ENCODE measurements at places on chromosomes 11 and 22. TPM values are rescaled to one million over a fixed set of nuclear protein-coding genes. Genes with fewer than 3 reads are reported as not detected.
A peak's percentile ranks its signal among the peaks of the same experiment; 100 is the strongest.

DNA sequence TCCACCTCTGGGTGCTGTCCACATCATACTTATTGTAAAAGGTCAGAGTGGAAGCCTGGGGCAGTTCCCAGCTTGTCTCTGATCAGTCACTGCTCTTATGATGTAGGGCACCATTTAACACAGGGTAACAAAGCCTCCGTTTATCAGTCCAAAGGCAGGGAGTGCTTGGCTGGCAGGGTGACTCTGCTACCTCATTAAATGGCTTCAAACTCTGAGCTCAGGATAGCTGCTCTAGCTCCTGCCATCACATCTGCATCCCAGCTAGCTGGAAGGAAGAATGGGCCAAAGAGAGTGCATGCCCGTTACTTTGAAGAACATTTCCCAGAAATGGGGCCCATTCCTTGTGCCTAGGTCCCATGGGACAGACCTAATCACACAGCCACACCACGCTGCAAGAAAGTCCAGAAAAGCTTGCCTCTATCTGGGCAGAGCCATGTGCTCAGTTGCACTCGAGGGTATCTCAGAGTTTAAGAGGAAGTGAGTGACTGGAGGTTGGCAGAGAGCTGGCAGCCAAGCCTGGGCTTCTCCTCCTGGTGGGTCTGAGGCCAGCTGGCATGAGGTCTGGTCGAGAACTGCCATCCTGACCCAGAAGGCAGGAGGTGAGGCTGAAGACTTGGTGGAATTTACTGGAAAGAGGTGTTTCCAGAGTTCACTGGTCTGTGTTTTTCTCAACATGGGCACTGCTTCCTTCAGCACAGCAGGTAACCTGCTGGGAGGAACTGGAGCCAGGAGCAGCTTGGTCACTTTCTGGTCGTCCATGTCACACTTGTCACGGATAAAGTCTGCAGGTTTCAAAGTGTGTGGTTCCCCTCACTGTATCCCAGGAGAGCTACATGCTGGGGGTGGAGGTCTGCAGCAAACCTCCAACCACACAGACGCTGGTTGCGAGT is 935.7 kb downstream of the BRD1 start:
- no peak for DNase-seq

DNA sequence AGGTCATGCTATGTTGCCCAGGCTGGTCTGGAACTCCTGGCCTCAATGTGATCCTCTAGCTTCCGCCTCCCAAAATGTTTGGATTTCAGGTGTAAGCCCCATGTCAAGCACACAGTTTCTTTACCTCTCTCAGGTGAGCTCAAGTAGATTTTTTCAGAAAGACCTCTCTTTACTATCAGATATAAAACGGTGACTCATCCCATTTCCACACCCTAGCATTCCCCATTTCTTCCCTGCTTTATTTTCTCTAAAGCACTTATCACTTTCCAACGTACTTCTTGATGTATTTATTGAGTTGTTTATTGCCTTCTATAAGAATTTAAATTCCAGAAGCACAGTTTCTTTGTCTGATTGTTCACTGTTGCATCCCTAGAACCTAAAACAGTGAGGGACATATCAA is 3.7 kb downstream of the TSG101 start:
- DNase-seq: no peak

DNA sequence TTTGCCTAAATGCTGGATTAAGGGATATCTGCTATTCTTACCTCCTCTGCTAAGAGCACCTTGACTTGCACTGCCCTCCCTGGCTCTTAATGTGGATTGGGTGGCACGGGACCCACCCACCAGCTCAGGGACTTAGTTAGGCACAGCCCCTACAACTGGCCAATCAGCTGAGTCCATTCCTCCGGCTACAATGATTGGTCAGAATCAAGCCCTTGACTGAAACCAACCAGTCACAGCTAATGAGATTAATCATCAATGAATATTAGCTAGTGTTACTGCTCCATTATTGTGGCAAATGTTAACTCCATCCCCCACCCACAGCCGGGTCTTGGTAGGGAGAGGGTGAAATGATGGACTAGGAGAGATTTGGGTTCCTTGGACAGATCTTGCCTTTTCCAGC is 328.0 kb downstream of the MN1 start:
- no peak for DNase-seq

- DNase-seq: no peak
Observed at GRCh38 chr11:97610854-97611253, 1221.0 kb downstream of the JRKL start.

DNA sequence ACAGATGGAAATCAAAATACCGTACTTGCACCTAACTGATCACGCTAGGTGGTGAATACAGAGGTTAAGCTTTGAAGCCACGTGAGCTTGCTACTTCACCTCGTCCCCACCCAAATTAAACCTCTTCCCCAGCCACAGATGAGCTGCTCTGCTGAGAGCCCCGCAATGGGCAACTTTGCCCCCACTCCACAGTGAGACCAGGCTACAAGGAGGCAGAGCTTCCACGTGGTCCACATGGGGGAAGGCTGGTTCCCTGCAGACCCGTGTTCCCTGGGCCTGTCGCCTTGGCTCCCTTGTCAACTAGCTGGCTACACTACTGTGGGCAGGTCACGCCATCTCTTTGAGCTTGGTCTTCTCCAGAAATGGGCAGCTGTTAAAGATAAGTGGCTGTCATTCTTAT is 10.9 kb downstream of the CD5 start:
- DNase-seq: no peak

DNA sequence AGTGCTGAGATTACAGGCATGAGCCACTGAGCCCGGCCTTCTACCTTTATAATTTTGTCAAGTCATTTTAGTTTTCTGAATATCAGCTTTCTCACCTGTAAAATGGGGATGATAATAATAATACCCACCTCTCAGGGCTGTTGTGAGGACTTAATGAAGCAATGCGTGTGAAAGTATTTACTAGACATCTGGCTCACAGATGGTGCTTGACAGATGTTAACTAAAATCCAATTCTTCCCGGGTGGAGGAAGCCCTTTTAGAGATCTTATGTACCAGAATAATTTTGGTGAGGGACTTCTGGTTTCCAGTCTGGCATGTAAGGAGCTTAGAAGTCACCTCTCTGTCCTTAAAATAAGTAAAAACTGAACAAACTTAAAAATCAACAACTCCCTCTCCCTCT is 43.7 kb upstream of the NUP160 start:
- no peak for DNase-seq

DNA sequence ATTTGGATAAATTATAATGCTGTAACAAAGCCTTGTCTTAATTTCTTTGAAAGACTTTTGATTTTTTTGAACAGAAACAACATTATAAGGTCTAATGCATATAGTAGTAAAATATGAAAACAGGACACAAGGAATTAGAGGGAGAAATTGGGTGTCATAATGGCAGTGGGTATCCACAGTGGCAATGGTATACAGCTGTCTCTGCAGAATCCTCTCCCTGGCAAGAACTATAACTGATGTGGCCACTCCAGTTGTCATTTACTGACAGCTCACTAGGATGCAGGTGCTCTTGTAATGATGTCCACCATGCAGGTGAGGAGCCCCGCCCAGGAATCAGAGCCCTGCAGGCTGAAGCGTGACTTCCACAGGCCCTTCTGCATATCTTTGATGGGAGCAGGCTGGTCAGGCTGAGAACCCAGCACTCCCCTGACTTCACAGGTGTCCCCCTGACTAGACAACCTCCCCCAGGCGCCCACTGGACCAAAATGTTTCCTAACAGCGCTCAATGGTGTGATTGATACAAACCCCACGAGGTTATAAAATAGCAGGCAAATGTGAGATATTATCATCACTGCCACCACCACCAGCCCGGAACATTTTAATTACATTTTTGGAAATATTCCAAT is 32.8 kb upstream of the SERPIND1 start:
- DNase-seq: no peak

SGSM1 gene
- 0.07 TPM for total RNA-seq

- peak; percentile 48 for DNase-seq
Observed at GRCh38 chr11:87722756-87723565, 452.3 kb downstream of the RAB38 start.

DNA sequence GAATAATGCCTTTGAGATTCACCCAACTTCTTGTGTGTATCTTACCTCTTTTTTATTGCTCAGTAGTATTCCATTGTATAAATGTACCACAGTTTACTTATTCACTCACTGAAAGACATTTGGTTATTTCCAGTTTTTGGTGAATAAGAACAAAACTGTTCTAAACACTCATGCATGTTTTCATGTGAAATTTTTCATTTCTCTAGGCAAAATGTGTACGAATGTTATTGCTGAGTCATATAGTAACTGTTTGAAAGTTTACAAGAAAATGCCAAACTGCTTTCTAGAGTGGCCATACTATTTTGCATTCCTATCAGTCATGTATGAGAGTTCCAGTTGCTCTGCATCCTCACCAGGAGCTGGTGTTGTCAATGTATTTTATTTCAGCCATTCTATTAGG is 8.8 kb upstream of the EMSY start:
- DNase-seq: no peak

SCUBE2 gene
- not detected for total RNA-seq

LMNTD2 gene
- 7.2 TPM for total RNA-seq

CCDC87 gene
- total RNA-seq: 0.91 TPM

DNA sequence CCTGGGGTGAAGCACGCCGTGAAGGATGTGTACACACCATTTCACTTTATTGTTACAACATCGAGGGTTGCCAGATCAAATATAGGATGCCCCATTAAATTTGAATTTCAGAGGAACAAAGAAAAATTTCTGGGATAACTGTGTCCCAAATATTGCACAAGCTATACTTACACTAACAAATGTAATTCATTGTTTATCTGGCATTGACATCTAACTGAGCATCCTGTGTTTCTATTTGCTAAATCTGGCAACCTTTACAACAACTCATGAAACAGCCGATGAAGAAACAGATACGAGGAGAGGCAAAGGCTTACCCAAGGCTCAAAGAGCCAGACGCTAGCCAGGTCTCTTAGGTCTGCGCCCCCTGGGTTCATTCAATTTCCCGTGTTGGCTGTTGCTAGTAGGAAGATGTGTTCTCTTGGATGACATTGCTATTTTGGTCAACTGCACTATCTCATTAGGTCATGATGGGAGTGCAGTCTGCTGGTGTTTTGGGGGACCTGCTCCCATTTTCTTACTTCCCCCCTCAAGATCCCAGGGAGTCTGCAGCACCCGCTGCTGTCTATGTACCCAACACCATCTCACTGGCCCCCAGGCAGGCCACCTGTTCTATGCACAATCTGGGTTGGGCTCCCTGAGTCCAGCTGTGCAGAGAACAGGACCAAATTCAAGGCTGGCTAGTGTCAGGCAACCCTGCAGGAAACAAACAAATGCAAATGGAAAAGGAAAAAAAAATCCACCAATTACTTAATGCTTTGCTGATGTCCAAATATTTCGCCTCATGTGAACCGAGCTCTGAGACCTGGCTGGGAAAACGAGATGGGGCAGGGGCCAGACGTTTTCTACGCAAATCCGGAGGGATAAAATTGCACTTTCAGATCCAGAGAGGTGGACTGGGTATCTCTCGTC is 560.9 kb downstream of the MIAT start:
- DNase-seq: no peak

DNA sequence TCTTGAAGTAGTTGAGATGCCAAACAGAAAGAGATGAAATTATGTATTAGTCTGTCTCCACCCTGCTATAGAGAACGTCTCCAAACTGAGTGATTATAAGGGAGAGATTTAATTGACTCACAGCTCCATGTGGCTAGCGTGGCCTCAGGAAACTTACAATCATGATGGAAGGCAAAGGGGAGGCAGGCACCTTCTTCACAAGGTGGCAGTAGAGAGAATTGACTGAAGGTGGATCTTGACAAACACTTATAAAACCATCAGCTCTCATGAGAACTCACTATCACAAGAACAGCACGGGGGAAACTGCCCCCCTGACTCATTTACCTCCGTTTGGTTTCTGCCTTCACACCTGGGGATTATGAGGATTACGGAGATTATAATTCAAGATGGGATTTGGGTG is 794.0 kb downstream of the CNTN5 start:
- no peak for DNase-seq

SLC5A12 gene
- total RNA-seq: not detected

GAB4 gene
- not detected for total RNA-seq

GRCh38 chr11:11732116-11732515 is 109.7 kb upstream of the USP47 start:
- no peak for DNase-seq

- DNase-seq: no peak
Observed at GRCh38 chr11:46161201-46161600, 39.9 kb upstream of the PHF21A start.

SPTBN2 gene
- total RNA-seq: 41.3 TPM

DNA sequence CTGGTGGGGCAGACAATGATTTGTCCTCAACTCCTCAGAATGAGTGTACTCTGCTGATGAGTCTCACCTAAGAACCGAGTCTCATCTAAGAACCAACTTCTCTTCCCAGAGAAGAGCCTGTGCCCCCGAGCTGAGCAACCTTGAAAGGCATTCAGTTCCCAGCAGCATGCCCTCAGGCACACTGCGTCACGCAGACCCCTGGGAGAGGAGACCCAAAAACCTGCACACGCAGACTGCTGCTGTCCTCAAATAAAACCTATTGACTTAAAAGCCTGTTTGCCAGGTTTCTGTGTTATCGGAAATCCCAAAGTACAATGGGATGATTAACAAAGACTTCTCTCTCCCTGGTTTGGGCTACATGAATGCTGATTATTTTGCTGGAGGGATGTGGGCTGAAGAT is 121.2 kb downstream of the C11orf58 start:
- DNase-seq: no peak

- peak; percentile 48 for DNase-seq
Observed at GRCh38 chr11:123061403-123062157, at the start of gene HSPA8. TSS of gene HSPA8 (minus strand) at chr11:123062136. CDS start at chr11:123061324, 812 bp downstream.

- DNase-seq: no peak
Observed at GRCh38 chr11:35414311-35414710, 5.0 kb downstream of the SLC1A2 start.

DNA sequence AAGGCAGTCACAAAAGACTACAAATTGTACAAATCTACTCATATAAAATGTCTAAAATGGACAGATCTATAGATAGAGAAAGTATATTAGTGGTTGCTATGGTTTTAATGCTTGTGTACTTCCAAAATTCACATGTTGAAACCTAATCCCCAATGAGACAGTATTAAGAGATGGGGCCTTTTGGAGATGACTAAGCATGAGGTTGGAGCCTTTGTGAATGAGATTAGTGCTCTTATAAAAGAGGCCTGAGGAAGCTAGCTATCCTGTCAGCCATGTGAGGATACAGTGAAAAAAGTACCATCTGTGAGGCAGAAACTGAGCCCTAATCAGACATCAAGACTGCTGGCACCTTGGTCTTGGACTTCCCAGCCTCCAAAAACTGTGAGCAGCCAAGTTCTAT is 82.6 kb downstream of the CYP2R1 start:
- DNase-seq: no peak

All from Calu3 (cell line).